CD4-positive, alpha-beta T cell (primary cell): ENCODE measurements at places on chromosomes 5 and 9.

DNA sequence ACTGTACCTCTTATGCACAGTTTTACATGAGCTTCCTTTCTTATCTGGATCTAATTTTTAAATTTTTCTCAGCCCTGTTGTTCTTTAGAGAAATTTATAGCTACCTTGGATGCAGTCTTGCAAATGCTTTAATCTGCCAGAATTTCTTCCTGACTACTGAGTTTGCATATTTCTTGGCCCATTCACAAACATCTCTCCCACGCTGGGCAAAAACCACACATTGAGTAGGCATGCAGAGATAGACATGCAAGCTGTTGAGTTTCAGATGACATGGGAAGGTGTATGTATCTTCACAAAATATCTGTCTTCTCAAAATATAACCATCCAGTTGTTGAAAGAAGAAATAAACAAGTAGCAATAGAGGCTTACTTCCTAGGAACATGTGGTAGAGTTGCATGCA lies 101.2 kb downstream of the PARP8 start:
- DNase-seq = no peak

DNA sequence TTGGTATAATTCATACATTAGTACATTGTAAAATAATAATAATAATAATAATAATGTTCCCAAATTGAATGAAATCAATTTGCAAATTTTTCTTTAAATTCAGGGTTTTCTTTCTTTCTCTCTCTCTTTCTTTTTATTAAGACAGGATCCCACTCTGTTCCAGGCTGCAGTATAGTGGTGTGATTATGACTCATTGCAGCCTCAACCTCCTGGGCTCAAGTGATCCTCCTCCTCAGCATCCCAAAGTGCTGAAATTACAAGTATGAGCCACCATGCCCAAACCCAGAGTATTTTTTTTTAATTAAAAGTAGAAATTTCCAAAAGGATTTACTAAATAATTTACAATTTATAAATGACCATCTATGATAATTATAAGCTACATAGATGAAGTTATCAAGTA lies 117.7 kb downstream of the HOMER1 start:
- DNase-seq = no peak

- no peak for DNase-seq
Measured at GRCh38 chr5:73365301-73365853, 83.2 kb downstream of the FOXD1 start.

DNA sequence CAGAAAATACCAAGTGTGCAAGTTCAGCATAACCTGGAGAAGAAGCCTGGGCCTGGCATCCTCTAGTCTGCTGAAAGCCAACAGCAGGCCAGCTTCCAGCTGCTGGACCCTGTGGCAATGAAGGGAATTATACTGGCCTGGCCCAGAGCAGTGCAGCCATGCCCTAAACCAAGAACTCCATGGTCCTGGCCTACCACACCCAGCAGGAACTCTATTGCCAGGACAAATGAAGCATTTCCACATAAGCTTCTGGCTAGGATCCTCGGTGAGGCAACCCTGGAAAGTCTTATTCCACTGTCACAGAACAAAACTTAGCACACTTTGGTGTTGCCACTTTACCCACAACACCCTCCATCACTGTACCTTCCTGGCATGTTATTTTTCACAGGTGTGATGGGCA lies 35.5 kb downstream of the CDK5RAP2 start:
- DNase-seq = no peak

DNA sequence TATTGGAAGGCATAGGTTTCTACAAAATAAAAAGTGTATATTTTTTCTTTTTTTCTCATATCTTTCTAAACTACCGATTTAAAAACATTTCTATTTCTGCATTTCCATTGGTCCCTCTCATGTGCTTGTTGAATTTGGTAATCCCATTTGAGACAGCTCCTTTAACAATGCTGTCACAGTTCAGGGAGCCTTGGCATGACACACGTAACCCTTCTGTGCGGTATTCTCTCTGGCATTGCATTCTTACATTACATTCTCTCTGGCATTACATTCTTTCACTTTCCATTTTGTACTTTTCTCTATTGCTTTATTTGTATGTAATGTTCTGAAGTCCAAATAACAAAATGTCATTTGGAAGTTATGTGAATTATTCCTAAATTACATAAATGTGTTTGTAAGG lies 150.7 kb upstream of the RASGRF2 start:
- DNase-seq = no peak

DNA sequence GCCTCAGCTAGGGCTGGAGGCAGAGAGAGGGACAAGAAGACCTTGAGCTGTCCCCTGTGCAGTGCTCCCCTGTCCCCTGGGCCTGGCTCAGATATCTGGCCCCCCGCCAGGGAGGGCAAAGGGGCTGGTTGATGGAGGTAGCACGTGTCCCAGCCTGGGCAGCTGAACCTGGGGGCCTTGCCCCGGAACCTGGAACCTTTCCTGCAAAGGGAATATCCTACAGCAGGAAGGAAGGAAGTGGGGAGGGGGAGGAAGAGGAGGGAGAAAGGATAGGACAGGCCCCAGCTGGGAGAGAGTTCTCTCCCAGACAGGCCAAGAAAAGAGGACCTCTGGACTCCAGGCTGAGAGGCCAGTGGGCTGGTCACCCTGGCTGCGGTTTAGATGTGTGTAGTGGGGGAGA lies 27.6 kb upstream of the PSD2 start:
- DNase-seq = no peak
